ENCODE measurements at places on chromosomes 6 and 20. TPM values are rescaled to one million over a fixed set of nuclear protein-coding genes. Genes with fewer than 3 reads are reported as not detected.

Gene HLA-DQB1
- total RNA-seq = 4.5 TPM

Gene TREM1
- not detected for total RNA-seq

DNA sequence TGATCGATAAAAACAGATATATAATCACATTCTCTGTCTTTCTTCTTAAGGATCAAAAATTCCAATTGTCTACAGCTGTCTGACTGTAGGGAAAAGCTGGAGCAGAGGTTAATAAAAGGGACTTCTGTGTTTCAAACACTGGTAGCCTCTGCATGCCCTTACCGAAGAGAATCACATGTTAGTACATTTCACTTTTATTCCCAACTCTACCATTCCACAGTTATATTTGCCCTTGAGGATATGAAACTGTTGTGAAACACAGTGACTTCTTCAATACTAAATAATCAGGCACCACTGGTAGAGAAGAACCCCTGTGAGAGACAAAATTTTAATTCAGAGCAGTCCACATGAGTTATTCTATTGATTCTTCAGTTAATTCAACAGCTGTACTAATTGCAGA, 1187.3 kb upstream of the CITED2 start:
- no peak for DNase-seq

DNA sequence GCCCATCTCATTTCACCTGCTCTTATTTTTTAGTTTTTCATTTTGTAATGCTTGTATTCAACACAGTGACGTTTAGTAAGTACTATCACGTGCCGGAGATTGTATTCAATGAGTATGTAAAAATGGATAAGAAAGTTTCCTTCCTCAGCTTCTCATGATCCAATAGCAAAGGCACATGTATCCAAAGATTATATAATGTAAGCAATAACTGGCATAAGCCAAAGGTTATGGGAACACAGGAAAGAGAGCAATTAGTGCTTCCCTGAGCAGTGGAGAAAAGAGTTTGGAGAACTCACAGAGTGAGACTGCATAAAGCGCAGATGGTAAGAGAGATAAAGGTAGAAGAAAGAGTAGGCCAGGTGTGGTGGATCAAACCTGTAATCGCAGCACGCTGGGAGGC, 21.8 kb upstream of the LTV1 start:
- DNase-seq = no peak

DNA sequence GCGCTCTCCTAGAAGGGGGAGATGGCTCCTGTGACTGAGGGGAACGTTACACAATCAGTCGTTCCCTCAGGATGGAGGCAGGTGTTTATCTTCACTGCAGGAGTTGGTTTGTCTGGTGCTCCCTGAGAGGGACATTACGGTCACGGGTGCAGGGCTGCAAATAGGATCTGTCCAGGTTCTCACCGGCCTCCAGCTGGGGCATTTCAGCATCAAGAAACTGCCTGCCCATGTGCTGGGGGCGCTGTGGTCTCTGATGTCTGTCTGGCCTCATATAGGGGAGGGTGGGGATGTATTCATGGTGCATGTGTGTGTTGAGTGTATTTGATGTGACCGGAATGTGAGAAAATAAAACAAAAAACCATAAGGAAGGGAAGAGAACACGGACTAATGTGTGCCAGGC, 77.1 kb downstream of the TBC1D7 start:
- no peak for DNase-seq

All from stomach (tissue), 19 donors.